ENCODE measurements at places on chromosomes 5 and 9.

DNA sequence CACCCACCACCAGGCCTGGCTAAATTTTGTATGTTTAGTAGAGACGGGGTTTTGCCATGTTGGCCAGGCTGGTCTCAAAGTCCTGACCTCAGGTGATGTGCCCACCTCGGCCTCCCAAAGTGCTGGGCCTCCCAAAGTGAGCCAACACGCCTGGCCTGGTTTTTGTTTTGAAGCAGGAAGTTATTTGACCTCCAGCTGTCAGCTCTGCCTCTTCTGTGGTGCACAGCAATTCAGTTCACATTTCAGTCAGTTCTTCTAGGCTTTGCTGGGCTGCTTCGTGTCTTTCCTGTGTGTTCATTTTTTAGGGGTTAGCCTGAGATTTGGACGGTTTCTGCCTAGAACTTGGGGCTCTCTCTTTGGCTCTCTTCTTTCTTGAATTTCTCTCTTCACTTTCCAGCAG lies 8.9 kb downstream of the LCN1 start:
- DNase-seq = no peak

GRCh38 chr5:150589862-150590601 lies 50.4 kb upstream of the SYNPO start:
- DNase-seq = peak; percentile 60

- no peak for DNase-seq
Measured at GRCh38 chr5:92963800-92964199, 617.2 kb downstream of the NR2F1-AS1 start.

DNA sequence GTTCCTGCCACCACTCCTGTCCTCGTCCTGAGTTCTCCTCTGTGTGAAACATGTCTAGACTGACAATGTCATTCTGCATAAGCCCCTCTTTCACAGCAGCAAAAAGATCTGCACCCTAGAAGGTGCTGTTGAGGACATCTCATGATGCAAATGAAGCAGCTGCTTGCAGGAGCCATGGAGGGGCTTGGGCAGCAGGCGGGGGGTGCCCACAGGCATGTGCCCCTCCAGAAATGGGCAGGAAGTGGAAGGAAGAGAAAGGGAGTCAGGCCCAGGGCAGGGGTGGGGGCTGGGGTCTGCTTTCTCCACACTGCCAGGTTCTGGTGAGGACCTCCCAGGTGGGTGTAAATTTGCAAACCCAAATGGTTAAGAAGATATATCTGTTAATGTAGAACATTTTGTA lies 54.5 kb upstream of the KCNMB1 start:
- no peak for DNase-seq

DNA sequence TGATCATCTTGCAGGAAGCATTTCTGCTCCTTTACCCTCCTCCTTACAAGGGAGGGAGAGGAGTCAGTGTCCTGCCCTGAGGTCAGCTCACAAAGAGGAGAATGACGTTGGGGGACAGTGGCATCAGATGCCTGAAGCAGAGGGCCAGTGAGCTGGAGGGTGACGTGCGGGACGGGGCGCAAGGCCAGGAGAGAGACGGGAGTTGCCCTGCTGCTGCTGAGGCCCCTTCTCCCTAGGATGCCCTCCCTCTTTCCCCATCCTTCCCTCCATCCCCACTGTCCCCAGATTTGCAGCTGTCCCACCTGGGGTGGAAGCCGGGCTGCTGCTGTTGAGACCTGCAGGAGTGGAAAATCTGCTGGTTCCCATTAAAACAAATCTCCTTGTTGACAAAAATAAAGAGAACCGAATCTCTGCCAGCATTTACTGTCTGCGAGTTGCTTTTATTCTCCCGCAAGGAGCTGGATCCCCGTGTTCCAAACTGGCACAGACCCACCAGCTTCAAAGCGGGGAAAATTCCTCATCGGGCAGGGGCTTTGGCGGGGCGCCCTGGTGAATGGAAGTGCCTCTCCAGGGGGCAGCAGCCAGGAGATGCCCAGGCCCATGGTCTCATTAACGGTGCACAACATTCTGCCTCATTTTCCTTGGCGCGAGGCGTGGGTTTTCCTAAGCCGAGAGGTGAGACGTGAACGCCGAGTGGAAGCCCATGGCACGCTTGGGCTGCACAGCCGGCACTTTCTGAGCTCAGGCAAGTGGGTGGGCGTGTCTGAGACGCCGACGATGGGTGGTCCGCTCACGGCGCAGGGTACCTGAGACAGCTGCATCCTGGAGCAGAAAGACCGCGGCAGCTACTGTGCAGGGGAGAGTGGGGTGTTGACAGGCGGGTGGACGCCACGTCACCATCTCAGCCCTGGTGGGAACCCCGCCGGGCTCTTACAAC lies 13.9 kb upstream of the COL5A1 start:
- no peak for DNase-seq

DNA sequence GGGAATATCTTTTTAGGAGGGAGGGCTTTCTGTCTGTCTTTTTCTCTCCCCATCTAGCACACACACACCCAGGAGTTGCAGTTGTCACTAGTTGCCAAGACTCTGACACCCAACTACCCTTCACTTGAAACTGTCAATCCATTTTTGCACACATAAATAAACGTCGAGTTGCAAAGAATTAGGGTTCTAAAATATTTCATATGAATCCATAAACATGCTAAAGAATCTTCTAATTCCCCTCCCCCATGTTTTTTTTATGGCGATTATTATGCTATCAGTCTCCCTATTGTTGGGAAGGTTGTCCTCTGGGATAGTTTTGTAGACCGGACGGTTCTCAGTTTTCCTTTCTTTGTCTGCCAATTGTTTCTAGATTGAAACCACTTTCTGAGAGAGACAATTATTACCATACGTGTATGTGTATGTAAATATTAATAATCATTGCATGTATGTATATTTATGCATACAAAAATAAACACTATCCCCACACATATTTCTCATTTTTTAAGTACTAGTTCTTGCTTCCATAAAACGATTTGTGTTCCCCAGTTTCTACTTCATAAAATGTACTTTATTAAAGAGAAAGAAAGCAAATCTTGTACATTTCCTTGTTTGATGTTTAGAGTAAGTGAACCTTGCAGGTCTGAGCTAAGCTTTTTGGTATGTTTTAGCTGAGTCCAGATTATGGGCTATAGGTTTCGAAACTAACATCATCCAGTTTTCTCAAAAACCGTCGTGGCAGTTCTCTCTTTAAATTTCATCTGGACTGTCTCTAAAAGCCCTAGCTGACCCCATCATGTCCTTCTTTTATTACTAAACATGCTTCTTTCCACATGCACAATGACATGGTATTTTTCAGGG lies 165.0 kb upstream of the MPDZ start:
- DNase-seq = no peak

- DNase-seq = no peak
Measured at GRCh38 chr9:137326445-137327065, 24.5 kb upstream of the NRARP start.
